Esophagus squamous epithelium (tissue), 5 donors: ENCODE measurements at places on chromosomes 1 and 21.

DNA sequence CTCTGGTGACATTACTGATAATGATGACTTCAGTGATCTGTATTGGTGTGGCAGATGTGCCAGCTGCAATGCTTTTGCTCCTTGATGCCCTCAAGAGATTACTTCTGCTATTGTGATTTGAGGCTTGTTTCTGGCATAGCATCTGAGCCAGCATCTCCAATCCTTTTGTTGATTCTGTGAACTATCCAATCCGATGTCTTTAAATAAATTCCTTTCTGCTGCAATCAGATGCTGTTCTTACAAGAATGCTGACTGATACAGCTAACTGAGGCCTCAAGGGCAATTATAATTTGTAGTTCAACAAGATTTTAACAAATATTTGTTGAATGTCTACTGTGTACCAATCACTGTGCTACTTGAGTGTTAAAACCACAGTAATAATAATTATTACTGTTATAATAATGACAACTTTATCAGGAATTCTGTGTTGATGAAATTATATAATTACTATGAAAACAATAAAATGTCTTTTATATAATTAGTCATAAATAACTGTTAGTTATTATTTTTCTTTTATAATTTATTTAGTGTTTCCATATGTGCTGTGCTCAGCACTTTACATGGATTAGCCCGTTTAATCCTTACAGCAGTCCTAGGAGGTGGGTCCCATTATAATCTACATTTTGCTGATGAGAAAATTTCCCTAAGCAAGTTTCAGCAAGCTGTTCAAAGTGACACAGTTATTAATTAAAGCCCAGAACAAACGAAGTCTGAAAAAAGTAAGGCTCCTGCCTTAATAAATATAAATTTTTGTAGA, 308.2 kb downstream of the BRINP3 start:
- DNase-seq = no peak

GRCh38 chr21:36639769-36640168, 59.1 kb upstream of the SIM2 start:
- DNase-seq = no peak

- DNase-seq = no peak
Observed at GRCh38 chr21:20789729-20790500, 208.3 kb upstream of the NCAM2 start.

GRCh38 chr1:159751031-159751430, 29.7 kb upstream of the DUSP23 start:
- DNase-seq = no peak

DNA sequence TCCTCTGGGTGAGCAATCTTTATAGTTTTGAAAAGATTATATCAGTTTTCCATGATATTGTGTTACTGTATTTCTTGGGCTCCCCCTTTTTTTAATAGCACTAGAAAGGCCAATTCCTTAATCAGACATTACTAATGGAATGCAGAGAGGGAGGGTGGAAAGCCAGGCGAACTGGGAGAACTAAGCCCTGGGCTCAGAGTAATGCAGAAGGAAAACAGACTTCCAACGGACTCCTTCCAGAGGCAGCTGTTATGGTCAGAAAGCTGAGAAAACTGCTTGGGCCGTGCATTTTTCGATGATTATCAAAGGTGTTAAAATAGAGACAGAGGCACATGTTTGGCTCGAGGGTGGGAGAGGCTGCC, 206.3 kb downstream of the FOXD2 start:
- DNase-seq = no peak

DNA sequence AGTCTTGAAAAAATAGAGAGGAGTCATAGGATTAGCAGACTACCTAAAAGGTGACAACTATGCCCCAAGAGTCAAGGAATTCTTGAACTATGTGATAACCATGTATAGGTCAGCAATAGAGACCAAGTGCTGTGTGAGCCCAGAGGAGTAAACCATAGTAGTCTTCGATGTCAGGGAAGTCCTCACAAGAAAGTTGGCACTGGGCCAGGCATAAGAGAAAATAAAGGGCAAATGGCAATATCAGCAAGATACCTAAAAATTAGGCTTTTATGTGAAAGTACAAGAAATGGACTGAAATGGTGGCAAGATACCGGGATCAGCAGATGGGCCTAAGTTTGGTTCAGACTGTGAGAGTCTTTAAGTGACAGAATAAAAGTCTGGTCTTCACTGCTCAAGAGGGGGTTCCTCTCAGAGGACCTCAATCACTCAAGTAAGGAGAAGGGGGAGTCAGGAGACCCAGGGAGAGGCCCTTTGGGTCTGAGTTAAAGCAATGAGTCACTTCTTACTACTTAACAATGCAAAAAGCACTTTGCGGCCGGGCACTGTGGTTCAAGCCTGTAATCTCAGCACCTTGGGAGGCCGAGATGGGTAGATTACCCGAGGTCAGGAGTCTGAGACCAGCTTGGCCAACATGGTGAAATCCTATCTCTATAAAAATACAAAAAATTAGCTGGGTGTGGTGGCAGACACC, 95.0 kb downstream of the TEX35 start:
- no peak for DNase-seq

- no peak for DNase-seq
Observed at GRCh38 chr1:203563291-203563690, 63.3 kb upstream of the ATP2B4 start.

DNA sequence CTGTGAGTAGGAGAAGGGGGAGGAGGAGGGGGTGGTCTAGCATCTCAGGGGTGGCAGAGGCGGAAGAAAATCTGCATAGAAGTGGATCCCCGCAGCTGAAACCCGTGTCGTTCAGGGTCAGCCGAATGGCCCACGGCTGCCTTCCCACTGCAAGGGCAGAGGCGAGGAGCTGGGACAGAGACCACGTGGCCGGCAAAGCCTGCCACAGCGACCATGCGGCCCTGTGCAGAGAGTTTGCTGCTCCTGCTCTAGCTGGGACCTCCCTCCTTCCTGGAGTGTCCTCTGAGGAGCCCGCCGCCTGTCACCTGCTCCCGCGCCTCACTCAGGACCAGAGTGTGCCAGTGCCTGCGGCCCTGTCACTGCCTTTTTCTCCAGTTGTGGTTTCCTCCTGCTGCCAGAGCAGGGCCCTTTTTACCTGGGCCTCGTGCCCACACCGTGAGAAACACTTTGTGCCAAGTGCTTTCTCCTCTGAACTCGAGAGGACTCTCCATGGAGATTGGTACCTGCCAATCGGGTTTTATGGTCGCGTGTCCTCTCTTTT, 5.4 kb upstream of the TRPM2 start:
- no peak for DNase-seq

GRCh38 chr1:230142608-230143210, 75.7 kb downstream of the GALNT2 start:
- no peak for DNase-seq

- no peak for DNase-seq
Observed at GRCh38 chr1:22670352-22670975, 17.4 kb downstream of the C1QB start.

- DNase-seq = no peak
Observed at GRCh38 chr1:46692811-46693770, 21.4 kb downstream of the TEX38 start.

DNA sequence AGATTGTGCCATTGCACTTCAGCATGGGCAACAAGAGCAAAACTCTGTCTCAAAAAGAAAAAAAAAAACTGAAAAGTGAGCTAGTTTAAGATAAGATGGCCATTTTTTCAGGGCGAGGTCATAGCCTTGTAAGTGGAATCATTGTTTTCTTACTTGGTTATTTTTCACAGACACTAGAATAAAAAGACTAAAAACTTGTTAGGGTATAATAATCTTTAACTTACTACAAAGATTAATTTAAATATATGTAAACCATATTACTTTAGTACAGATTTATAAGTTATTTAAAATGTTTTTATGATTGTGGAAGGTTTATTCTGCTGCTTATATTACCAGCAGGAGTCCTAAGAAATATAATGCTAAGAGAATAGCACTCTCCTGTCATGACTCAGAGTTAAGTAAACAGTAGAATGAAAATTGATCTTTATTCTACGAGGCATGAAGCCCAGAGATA, 23.5 kb downstream of the ANGPTL1 start:
- no peak for DNase-seq

DNA sequence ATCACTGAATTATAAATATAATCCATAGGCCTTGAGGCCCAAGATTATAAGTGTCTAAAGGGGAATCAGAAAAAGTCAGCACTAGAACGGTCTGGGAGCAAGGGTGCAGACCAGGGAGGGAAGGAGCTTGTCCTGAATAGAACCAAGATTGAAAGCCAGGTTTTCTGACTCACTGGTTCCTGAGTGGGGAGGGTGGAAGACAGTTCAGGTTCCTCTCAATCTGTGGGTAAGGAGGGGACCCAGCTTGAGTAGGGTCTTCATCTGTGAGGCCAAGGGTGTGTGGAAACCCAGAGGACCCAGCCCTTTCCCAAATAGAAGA, 842 bp downstream of the LENEP start:
- no peak for DNase-seq

GRCh38 chr1:207035877-207036551, 3.5 kb upstream of the C1orf116 start:
- no peak for DNase-seq

GRCh38 chr1:19311503-19311930, 427 bp downstream of the AKR7A2 start:
- no peak for DNase-seq

DNA sequence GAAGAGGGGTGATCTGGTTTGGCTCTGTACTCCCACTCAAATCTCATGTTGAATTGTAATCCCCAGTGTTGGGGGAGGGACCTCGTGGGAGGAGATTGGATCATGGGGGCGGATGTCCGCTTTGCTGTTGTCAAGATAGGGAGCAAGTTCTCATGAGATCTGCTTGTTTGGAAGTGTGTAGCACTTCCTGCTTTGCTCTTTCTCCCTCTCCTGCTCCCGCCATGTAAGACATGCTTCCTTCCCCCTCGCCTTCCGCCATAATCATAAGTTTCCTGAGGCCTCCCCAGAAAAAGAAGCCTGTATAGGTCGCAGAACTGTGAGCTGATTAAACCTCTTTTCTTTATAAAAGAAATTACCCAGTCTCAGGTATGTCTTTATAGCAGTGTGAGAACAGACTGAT, 27.9 kb downstream of the MYOM3 start:
- DNase-seq = no peak

GRCh38 chr1:46812065-46812963, 13.5 kb downstream of the CYP4B1 start:
- DNase-seq = no peak

DNA sequence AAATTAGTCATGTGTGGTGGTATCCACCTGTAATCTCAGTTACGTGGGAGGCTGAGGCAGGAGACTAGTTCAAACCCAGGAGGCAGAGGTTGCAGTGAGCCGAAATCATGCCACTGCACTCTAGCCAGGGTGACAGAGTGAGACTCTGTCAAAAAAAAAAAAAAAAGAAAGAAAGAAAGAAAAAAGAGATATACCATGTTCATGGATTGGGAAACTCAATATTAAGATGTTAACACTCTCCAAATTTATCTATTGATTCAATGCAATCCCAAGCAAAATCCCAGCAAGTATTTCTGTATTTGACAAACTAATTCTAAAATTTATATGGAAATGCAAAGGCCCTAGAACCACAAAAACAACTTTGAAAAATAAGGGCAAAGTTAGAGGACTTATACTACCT, 11.0 kb upstream of the SHISAL2A start:
- DNase-seq = no peak

DNA sequence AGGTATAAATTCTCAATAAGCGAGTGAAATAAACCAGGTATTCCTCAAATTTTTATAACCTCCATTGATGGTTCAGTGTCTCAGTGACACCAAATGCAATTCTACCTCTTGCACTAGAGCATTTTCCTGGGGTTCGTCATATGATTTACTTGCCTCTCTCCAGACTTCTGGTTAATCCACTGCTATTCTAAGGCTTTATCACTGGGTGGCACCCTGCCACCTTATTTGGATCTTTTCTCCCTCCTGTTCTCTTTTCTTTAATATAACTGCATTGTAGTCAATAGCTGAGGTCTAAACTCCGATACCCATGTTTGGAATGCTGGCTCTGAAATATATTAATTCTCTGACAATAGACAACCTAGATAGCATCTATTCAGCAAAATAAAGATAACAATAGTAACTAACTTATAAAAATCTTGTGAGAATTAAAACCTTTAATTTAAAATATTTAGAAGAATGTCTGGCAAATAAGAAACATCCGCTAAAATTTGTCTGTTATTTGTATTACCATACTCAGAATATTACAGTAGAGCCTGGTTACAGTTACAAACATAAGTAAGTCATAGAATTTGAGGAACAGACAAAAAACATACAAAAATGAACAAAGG, 436.4 kb downstream of the PLA2G4A start:
- DNase-seq = no peak

DNA sequence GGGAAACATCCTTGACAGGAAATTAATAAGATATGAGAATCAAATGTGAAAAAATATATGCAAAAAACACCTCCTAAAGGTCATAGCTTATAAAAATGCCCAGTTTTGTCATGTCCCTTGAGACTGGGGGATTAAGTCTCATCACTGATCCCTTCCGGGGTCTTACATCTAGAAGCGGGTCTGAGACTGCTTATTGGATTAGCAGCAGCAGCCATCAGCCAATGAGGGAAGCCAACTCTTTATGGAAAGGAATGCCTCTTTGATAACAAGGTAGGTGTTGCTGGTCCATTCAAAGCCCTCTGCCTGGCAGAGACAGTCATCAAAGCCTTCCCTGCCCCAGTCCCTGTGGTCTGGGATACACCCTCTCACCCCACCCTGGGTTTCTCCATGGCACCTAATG, 3.9 kb upstream of the CACNA1S start:
- DNase-seq = no peak

DNA sequence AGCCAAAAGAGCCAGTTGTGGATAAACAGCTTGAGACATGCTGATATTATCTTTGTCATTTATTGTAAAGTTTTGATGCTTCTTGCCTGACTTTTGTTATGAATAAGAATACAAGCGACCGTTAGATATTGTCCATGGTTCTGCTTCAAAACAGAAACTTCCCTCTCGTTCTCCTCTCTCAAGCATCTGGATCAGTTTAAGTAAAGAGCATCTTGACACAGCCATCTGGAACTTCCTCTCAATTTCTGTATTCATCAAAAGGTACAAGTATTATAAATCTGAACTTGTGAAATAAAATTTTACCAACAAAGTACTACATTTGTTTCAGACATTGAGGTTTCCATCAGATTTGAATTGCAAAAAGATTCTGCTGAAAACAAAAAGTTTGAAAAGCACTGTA, 36.4 kb upstream of the CLDN14 start:
- no peak for DNase-seq

- DNase-seq = no peak
Observed at GRCh38 chr1:156129687-156130577, 15.4 kb downstream of the LMNA start.

DNA sequence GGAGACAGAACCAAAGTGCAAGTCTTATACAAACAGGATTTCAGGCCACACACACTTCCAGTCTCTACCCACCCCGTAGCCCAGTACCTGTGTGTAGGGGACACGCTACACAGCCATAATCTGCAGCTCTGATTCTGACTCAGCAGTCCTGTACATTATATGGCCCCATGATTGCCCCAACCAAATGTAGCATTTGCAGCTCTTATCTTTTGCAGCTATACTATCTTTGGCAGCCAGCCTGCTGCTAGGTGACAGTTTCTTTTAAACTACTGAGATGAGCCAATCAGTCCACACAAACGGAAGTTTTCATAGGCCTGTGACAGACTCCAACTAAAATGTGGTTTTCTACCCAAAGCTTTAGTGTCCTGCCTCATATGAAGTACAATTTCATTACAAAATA, 259.6 kb upstream of the ST6GALNAC5 start:
- DNase-seq = no peak
